OCI-M1 (cell line): ENCODE measurements at places on chromosomes 1 and 21.

- peak; percentile 79 for DNase-seq
Observed at GRCh38 chr1:24391882-24392603, 21.5 kb downstream of the STPG1 start.

- DNase-seq = no peak
Observed at GRCh38 chr1:38481871-38482826, 377.4 kb downstream of the RRAGC start.

DNA sequence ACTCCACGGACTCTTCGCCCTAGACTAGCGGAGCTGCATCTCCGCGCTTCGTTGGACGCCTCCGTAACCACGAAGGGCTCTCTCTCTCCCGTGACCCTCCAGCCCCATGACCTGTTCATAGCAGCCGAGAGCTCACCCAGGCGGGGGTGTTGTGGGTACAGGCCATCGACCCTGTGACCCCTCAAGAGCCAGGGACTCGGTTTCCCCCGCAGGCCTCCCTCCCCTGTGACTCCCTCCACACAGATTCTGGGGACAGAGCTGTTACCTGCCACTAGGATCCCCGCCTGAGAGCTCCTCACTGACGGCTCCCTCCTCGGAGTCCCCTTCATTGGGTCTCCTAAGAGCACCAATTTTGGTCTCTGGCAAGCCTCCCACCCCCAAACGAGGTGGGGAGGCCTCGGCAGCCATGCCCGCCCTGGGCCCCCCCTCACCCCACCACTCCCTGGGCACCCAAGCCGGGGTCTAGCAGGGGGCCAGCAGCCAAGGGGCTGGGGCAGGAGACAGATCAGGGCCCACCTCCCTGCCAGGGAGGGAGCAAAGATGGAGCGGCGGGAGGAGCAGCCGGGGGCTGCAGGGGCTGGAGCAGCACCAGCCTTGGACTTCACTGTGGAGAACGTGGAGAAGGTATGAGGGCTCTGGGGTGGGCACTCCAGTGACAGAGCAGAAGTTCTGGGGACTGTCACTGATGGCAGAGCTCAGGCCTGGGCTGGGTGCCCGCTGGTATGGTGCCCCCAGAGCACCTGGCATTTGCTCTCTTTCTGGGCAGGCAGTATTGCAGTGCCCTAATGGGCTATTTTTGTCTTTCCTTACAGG lies 517 bp downstream of the IPO13 start:
- DNase-seq = no peak

- DNase-seq = no peak
Observed at GRCh38 chr1:201505503-201505890, 1.4 kb downstream of the CSRP1 start.

- DNase-seq = no peak
Observed at GRCh38 chr1:119747451-119747850, 21.3 kb downstream of the HMGCS2 start.

DNA sequence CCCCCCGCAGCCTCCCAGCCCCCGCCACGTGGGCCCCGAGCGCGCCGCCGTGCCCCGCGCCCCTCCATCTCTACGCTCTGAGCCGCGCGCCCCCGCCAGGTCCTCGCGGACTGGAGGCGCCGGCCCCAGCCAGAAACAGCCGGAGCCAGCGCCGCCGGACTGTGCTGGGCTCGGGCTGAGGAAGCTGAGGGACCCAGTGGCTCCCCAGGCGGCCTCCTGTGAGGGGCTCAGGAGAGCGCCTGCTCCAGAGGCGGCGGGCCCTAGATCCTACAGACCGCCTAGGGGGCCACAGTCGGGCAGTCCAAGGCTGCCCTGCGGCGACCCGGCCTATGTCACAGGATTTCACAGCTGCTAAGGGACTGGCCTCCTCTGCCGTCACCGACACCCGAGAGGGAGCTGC lies 82.1 kb downstream of the NENF start:
- no peak for DNase-seq

GRCh38 chr1:229645324-229645993 lies 19.4 kb downstream of the URB2 start:
- DNase-seq = no peak

- peak; percentile 77 for DNase-seq
Observed at GRCh38 chr1:174160109-174160473, 771 bp downstream of the RABGAP1L start.

GRCh38 chr1:94986783-94987182 lies 59.9 kb upstream of the CNN3 start:
- no peak for DNase-seq

DNA sequence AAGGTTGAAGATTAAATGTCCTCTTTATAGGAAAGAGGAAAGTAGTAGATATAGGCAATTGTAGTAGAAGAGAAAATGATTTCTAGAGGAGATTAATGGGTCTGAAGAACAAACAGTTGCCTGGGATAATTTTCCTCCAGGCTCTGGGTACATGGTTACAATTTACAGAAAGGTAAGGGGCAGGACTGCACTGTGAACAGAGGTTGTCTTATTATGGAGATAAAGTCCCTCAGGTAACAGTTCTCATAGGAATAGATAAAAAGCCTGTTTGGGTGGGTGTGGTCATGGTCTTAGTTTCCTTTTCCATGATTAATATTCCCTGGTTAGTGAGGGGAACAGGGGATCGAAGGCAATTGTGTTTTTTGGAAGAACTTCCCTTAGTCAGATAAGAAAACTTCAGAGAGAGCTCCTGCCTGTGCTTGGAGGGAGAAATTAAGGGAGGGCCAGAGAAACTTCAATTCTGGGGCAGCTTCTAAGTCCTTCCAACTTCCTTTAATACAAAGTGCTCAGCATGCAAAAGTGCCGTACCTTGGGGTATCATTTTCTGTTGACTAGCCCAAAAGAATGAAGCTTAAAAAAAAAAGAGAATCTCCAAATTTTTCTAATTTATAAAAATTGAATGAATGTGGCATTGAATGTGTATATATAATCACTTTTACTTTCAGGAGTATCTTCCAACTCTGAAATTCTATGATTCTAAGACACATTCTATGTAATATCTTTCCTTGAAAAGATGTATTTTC lies 295.4 kb upstream of the USP25 start:
- no peak for DNase-seq

DNA sequence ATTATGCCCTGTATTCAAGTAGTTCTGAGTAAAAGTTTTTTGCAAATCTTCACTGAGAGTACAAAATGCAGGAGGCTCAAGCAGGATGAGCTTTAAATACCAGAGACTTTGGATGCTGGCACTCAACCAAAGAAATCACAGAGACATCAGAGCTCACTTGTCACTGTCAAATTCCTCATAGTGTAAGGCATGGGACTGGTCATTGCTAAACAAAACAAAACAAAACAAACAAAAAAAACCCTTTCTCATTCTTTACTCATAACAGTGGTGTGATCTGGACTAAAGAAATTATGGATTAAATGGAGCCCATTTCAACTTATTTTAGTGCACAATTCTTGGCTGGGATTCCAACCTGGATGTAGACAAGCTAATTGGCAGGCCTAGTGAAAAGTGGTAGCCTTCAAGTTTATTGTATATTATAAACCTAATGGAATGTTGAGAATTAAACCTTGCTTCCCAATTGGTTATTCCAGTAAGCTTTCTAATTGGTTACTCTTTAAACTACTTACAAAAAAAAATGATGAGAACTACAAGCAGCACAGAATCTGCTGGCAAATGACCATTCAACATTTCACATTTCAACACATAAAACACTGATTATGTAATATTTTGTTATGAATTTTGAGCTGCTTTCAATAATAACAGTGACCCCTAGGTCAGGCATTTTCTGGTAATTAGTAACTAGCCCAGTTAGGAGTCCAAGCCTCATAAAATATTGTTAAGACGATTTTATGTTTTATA lies 30.6 kb upstream of the NEK7 start:
- no peak for DNase-seq

DNA sequence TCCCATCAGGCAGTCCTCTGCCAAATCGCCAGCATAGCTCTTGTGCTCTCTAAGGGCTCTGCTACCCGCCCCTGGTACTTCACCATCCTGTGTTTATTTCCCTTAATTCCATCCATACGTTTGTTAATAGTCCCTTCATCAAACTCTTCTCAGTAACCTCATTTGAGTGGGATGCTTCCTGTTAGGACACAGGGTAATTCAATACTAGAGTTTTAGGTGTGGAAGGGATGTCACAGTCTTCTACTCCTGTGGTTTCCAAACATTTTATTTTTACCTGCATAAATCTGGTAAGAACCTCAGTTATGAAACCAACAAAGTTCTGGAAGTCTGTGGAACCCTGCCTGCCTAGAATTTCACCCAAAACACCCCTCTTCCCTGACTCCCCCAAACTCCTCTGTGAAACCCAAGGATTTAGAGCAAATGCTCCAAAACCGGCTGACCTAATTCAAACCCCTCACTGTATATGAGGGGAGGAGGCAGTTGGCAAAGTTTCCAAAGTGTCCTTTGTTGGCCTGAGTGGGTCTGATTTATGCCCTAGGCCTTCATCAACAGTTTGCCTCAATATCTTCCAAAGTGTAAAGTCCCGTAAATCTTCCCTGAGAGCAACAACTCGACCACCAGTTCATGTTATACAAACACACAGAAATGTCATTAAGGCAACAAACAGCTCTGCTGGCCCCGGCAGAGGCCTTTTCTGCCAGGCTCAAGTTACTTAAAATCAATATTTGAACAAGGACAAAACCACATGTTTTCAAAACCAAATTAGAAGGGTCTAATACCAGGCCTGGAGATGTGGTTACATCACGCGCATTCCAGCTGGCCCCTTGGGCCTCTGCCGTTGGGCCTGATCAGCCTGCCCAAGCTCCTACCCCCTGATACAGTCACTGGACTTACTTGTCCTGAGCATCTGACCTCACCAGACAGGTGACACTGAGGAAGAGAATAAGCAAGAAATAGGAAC lies 82.4 kb upstream of the FGGY start:
- DNase-seq = no peak
